ENCODE measurements at places on chromosomes 2 and 18. TPM values are rescaled to one million over a fixed set of nuclear protein-coding genes. Genes with fewer than 3 reads are reported as not detected.

CASP8 gene
- total RNA-seq: 83.7 TPM

DNAJC5G gene
- total RNA-seq: not detected

GRCh38 chr18:28168725-28169124, 8.2 kb downstream of the CDH2 start:
- no peak for DNase-seq

GRCh38 chr2:218962859-218963492, 3.5 kb downstream of the CDK5R2 start:
- no peak for DNase-seq

GRCh38 chr18:61980355-61980754, 87.5 kb upstream of the RNF152 start:
- DNase-seq: no peak

DNA sequence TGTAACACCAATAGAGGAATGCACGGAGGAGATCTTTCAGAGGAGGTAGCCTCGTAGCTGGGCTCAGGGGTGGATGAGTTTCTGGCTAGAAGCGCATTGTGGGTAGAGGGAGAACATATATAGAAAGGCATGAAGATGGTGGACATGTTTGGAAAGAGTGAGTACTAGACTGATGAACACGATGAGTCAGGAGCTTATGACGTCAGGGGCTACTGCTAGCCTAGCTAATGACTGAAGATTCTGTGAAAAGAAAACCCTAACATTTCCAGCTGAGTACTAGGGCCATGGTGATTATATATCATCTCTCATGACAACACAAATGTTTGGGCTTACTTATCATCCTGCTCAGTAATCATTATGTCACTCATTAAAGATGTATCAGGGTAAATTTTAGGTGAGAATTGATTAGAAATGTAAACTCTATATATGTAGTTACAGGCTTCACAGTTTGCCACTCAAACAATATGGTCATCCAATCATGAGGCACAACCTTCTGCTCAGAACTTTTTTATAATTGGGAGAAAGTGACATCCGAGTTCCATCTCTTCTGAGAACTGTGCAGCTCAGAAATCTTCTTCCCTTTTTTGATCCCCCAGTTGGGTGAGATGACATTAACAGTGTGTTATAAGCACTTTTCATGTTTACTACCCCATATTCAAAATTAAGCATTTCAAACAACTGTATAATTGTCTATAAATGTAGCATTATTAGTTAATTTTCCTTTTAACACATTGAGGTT, 22.2 kb upstream of the IL1RN start:
- DNase-seq: no peak

- peak; percentile 45 for DNase-seq
Measured at GRCh38 chr2:232333361-232334135, 45.0 kb upstream of the ALPP start.

SULT1C2 gene
- total RNA-seq: not detected

DSC3 gene
- total RNA-seq: not detected

SIX3 gene
- not detected for total RNA-seq

WDR54 gene
- total RNA-seq: 41.8 TPM

- no peak for DNase-seq
Measured at GRCh38 chr18:37336568-37337285, 228.9 kb downstream of the CELF4 start.

LDLRAD4 gene
- total RNA-seq: 19.5 TPM

GRCh38 chr2:141323571-141323970, 807.2 kb downstream of the LRP1B start:
- DNase-seq: no peak

GRCh38 chr2:58709274-58709673, 468.1 kb upstream of the FANCL start:
- DNase-seq: no peak

PDE11A gene
- not detected for total RNA-seq

DNA sequence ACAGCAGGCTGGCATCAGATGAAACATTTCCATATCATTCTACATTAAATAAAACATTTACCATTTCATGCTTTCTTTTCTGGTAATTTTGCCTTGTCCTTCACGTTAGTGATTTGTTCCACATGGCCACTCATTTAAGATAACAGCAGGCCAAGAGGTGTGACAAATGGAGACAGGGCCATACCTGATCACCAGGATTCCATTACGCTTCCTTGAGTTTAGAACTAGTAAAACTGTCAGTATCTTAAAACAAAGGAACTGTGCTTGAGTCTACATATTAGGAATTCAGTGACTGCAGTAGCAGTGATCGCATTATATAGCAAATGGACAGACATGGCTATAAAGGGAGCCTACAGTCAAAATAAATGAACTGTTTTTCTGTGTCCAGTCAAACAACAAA, 155.1 kb upstream of the FSHR start:
- DNase-seq: no peak

GRCh38 chr2:112924821-112925220, 13.9 kb downstream of the IL37 start:
- DNase-seq: no peak

GRCh38 chr2:200966770-200967169, 3.3 kb upstream of the ORC2 start:
- DNase-seq: no peak

GBX2 gene
- total RNA-seq: not detected

ARID5A gene
- total RNA-seq: 115 TPM

CHRNG gene
- total RNA-seq: not detected

- DNase-seq: no peak
Measured at GRCh38 chr18:64119916-64120315, 29.0 kb downstream of the LINC00305 start.

DNA sequence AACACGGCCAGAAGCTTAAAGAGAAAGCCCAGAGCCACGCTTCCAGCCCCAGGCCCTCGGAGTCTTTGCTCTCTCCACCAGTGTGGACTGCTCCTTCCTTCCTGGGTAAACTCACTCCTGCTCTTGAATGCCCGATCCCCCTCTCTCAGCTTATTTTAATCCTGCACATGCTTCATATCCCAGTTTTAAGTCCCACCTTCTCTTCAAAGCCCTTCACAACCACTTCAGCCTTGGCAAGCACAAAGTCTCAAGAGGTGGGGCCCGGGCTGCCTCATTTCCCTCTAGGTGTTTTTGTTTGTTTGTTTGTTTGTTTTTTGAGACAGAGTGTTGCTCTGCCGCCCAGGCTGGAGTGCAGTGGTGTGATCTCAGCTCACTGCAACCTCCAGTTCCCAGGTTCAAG, 21.6 kb upstream of the CREG2 start:
- DNase-seq: no peak

TRAPPC12 gene
- 155 TPM for total RNA-seq

DNA sequence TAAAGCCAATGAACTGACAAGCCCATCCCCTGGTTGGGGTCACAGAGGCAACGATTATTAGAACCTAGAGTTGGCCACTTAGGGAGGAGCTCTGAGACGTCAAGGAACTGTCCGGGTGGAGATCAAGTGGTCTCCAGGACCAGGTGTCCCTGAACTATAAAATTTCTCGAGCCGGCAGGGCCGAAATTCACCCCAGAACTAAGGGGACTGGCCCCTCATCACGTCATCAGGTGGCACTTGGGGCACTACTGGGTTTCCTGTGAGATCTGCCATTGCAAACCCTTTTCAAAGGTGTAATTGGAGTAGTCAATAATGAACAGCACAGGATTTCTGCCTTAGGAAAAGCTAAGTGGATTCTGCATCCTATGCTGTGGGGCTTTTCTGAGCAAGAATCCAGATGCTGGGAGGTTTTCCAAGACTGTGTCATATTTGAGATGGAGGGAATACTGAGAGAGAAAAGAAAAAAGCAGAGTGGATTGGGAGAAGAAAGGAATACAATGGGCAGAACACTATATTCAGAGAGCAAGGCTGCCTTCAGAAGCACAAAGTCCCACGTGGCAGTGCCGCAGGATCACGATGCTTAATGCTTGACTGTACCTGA, 113.6 kb downstream of the ALPK2 start:
- DNase-seq: no peak

GRCh38 chr2:102041351-102041750, 49.6 kb downstream of the IL1R2 start:
- no peak for DNase-seq

DNA sequence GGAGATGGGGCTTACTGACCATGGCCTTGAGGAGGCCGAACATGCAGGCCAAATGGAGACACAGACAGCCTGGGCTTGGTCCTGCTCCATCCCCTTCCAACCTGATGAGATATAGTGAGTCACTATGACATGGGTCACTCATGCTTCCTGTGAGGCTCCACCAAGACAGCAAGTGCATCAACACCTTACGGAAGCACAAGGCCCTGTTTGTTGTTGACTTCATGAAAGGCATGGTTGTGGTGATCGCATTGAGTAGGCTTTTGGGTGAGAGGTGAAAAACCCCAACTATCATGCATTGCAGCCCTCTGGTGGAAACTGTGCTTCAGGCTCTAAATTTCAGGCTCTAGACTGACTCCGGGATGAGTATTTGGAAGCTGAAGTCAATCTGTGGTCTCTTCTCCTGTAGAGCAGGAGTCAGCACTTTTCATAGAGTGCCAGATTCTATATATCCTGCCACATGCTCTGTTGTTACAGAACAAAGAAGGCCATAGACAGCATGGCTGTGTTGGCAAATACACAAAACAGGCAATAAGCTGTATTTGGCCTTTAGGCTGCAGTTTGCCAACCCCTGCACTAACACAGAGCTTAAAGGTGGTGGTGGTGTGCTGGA, 10.1 kb downstream of the IL37 start:
- DNase-seq: no peak

- no peak for DNase-seq
Measured at GRCh38 chr2:163878718-163879117, 142.9 kb upstream of the FIGN start.

GRCh38 chr2:198100346-198100745, 296.0 kb downstream of the PLCL1 start:
- no peak for DNase-seq

- DNase-seq: no peak
Measured at GRCh38 chr2:42659609-42660008, 91.2 kb downstream of the MTA3 start.

- no peak for DNase-seq
Measured at GRCh38 chr18:11785444-11786055, 65.7 kb upstream of the CHMP1B start.

DNA sequence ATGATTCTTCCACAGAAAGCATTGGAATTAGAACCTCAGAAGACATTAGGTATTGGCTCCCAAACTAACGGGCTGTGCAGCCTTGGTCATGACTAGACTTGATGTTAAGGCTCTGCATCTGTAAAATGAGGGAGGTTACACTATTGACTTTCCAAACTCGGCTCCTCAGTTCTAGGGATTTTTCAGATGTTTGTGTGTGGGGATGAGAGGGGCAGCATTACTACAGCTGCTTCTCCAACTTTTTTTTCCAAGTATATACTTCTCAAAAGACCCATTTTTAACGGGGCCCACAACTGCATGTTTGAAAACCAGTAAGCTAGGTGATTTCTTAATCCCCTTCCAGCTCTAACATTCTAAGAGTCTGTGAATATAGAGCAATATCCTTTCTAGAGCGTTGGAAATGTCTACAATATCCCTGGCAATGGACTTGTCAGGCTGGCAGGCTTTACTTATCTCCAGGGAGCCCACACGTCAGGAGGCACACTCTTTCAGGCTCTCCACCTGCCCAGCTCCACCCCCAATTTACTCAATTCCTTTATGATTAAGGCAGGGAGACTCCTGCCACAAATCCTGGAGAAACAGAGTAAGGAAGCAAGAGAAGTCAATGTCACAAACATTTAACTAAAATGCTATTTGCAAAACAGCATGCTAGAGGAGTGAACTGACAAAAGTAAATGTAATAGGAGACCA, 844 bp upstream of the MPV17 start:
- DNase-seq: no peak

HOXD13 gene
- total RNA-seq: not detected

AMER3 gene
- not detected for total RNA-seq

DNA sequence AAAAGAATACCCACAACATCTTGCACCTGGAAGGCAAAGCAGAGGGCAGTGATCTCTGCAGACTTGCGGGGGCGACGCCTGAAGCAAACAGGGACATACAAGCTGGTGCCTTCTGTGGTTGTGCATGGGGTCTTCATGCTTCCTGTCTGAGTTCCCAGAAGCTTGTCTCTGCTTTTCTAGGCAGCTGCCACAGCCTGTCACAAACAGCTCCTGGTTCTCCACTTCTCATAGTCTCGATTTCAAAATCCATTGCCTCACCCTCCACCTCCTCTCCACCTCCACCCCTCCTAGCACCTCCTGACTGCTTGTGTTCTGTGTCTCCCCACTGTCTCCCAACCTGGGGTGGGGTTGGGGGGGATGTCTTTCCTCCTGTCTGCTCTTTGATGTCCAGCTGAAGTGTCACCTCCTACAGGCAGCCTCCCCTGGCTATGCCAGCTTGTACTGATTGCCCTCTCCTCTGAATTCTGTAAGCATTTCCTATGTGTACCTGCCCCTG, 1.7 kb upstream of the PROC start:
- peak; percentile 31 for DNase-seq

GRCh38 chr2:234399451-234400246, 97.2 kb downstream of the ARL4C start:
- no peak for DNase-seq

DLGAP1 gene
- total RNA-seq: not detected

GRCh38 chr2:225272173-225272572, 127.3 kb upstream of the NYAP2 start:
- DNase-seq: no peak

SMYD1 gene
- not detected for total RNA-seq

DNA sequence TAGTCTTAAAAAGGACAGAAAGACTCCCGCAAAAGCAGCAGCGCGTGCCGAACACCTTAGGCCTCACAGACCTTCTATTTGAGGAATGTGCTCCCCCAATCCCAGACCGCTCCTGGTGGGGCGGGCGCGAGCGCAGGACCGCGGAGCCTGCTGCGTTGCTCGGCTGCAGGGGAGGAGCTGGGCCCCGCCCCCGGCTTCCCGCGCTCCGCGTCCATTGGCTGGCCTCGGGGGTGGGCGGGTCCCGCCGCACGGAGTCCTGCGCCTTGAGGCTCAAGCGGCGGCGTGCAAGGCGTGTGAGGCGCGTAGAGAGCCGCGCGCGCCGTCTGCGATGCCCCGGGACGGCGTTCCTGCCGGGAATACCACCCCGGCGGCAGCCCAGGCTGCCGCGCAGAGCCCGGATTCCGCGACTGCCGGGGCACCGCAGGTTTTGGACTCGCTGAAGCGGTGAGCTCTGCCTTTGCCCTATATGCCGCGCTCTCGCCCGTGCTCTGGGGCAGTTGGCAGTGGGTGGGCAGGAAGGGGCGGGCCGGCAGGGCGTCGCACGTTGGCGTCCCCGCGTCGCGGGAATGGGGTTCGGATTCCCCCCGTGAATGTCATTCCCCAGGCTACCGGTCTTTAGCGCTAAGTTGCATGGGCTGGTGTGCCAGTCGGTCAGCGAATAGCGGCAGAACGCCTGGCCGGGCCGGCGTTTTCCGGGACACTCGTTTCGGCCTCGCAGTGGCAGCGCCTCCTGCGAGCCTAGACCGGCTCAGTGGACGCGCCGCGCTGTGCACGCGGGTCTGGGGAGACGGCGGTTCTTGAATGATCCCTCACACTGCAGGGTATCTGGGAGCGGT, 49.6 kb upstream of the PAIP2B start:
- DNase-seq: peak; percentile 92

Measured in natural killer cell treated with Interleukin-12 subunit alpha and Interleukin-12 subunit beta and Interleukin-15 and Interleukin-18, amount 100 ng/mL, for 72 hours (primary cell).